Activated naive CD8-positive, alpha-beta T cell treated with anti-CD3 and anti-CD28 coated beads for 36 hours (primary cell): ENCODE measurements at places on chromosomes 2 and 18.

- no peak overlapping the region for H3K4me3 ChIP-seq
- H3K27me3 ChIP-seq: no peaks in the 10 kb centered on the region
- peaks cover 4% of the 10 kb centered on the region for H3K36me3 ChIP-seq
- no peak overlapping the region for H3K27ac ChIP-seq
- H3K4me1 ChIP-seq: peaks cover 26% of the 10 kb centered on the region
These were observed 113.7 kb upstream of the COPS8 start for GRCh38 chr2:236971919-236972381.

GRCh38 chr18:74331404-74331803 lies 15.8 kb downstream of the C18orf63 start:
- no peaks in the 10 kb centered on the region for H3K36me3 ChIP-seq
- no peak overlapping the region for H3K4me3 ChIP-seq
- no peak for DNase-seq

DNA sequence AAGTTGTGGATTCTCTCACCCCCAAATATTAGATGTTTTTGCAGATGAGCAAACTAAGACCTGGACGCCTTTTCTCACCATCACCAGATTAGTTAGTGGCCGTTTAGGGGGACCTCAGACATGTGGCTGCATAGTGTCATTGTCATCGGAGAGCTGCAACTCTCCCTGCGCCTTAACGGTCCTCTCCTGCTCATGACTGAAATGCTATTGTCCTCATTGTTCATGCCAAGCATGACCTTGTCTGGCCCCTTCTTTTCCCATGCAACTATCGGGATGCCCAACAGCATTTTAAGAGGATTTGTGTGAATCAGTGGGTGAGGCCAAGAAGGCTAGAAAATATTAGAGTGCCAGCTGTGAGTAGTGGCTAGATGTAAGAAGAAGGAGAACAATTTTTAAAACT lies 174.2 kb downstream of the SOCS6 start:
- H3K27me3 ChIP-seq: peaks cover 35% of the 10 kb centered on the region
- no peaks in the 10 kb centered on the region for H3K36me3 ChIP-seq
- H3K4me3 ChIP-seq: no peak overlapping the region
- H3K4me1 ChIP-seq: peaks cover 8% of the 10 kb centered on the region
- no peak for DNase-seq

DNA sequence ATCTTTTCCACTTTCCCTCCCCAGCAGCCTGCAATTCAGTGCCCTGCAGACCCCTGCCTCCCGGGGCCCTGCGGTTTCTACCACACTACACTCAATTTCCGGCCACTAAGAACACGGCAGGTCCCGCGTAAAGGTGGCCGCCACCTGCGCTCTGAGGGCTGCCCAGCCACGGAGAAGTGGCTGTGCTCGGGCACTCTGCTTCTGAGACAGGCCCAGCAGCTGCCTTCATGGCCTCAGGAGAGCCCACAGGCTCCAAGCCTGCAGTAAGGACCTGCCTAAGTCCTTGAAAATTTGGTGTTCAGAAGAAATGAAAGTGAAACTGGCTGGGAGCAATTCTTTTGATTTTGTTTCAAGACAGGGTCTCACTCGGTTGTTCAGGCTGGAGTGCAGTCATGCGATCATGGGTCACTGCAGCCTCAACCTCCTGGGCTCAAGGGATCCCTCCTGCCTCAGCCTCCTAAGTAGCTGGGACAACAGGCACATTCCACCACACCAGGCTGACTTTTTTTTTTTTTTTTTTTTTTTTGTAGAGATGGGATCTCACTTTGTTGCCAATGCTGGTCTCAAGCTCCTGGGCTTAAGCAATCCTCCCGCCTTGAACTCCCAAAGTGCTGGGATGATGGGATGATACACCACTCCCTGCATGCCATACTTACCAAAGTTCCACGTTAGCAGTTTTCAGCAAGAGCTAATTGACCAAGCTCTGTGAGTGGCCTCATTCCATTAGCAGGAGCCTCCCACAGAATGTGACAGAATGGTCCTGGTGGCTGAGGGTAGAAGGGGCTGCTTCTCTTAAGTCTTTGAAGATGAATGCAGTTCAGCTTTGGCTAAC lies 14.6 kb upstream of the ALPP start:
- H3K4me1 ChIP-seq: peaks cover 16% of the 10 kb centered on the region
- no peaks in the 10 kb centered on the region for H3K36me3 ChIP-seq
- H3K4me3 ChIP-seq: peak overlapping the region; percentile 71
- DNase-seq: peak; percentile 44
- no peaks in the 10 kb centered on the region for H3K27me3 ChIP-seq

DNA sequence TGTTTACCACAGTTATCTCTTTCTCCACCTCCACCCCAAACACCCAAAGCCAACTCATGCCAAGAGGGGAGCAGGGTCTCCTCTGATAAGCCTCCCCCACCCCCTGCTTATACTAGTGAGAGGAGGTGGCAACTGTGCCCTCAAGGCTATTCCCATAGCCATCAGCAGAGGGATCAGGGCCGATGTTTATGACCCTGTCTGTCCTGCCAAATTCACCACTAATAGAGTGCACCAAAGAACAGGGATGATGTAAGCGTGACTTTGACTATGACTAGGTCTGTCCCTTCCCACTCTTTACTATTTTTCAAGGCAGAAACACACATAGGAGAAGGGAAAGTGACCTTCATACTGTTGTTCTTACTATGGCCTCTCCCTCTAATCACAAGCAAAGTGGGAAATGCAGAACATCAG lies 74.6 kb downstream of the CLHC1 start:
- peaks cover 5% of the 10 kb centered on the region for H3K4me1 ChIP-seq
- DNase-seq: no peak
- no peaks in the 10 kb centered on the region for H3K27me3 ChIP-seq
- H3K4me3 ChIP-seq: no peak overlapping the region
- H3K27ac ChIP-seq: no peak overlapping the region

DNA sequence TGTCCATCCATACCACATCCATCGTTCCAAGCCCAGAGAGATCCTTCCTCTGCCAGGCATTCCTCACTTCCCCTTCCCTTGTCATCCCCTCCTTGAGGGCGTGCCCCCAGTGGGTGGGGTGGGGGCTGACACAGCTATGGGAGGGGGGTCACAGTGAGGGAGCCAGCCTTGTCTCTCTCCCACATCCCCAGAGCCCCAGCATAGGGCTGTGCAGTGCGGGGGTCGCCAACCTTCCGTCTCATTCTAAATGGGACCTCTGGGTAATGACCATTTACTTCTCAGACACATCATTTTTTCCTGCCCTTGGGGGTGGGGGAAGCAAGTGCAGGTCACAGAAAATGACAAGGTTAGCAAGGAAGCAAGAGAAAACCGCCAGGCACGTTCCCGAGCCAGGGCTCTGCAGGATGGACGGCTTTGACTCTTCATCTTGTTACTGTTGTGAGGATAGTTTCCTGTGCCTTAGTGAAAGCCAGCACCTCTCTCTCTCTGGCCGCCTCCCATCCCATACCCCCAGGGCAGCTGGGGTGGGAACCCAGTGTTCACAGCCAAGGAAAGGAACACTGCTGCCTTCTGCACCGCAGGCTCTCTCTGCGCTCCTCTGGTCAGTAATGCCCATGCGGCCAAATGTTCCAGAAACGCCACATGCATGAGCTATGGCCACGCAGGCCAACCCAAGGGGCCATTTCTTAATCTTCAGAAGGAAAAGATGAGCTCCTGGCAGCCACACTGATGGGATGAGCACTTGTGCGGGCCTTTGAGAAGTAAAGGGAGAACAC lies 22.7 kb upstream of the OTOS start:
- no peak overlapping the region for H3K4me3 ChIP-seq
- H3K27ac ChIP-seq: no peak overlapping the region
- peaks cover 3% of the 10 kb centered on the region for H3K27me3 ChIP-seq

DNA sequence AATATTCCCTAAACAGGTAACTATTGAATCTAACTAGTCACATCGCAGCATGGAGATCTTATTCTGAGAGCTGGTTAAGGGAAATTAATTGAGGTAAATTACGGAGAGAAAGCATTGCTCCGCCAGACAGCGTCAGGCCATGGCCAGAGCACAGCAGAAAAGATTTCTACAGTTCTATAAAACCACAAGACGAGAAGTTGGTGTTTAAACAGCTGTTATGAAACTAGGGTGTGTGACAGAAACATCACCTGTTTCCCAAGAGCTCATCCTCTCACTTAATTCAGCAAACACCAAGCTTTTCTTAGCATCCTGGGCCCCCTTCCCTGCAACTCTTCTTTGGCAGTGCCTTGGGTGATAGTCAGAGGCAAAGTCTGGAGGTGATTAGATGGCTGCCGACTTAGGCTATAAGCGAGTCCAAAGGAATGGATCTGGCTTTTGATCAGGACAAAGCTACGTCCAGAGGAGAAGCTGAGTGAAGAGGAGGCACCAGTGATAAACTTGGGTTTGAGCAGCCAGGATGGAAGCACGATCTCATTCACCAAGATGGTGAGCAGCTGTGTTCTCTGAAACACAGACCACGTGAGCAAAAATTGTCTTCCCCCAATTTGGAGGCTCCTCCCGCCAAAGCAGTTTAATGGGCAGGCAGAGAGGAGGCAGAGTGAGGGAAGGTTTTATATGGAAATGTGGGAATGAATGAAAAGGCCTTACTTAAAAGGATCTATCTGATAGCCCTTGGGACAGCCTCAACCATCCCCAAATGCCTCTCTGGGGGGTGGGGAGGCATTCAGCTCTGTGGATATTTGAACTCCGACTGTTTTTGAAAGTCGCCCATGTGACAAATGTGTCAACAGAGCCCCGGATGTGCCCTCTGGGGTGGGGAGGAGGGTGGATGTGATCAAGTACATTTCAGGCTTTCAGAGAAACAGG lies 57.8 kb downstream of the PKDCC start:
- peak; percentile 65 for DNase-seq
- no peak overlapping the region for H3K27ac ChIP-seq
- no peak overlapping the region for H3K4me3 ChIP-seq
- no peaks in the 10 kb centered on the region for H3K27me3 ChIP-seq

DNA sequence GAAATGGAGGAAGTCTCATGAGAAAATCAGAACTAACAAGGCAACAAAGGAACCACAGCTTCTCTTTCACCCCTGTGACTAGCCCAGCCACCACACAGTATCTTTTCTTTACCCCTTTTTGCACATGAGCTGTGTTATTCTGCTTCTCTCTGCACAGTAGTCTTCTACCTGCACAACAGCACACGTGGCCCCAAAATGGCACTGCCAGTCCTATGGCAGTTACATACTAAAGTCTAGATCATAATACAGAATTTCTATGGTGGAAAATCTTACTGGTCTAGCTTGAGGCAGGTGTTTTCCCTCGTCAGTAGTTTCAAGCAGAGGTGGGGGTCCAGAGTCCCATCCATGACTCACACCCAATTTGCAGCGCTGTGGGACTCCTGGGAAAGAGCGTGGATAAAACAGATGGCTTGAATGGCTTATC lies 177.7 kb downstream of the DIS3L2 start:
- H3K27ac ChIP-seq: peak overlapping the region; percentile 80
- H3K4me3 ChIP-seq: peak overlapping the region; percentile 30
- no peaks in the 10 kb centered on the region for H3K27me3 ChIP-seq
- DNase-seq: peak; percentile 11
